ENCODE measurements at places on chromosomes 2 and 18. TPM values are rescaled to one million over a fixed set of nuclear protein-coding genes. Genes with fewer than 3 reads are reported as not detected.

Gene CHMP1B
- total RNA-seq, result 50.4 TPM

GRCh38 chr2:85976106-85976920 is 87.5 kb upstream of the ST3GAL5 start:
- no peak for DNase-seq

- no peak for DNase-seq
These were observed 38.2 kb downstream of the CUL3 start for GRCh38 chr2:224546926-224547325.

GRCh38 chr2:135255208-135255607 is 203.1 kb downstream of the RAB3GAP1 start:
- no peak for DNase-seq

DNA sequence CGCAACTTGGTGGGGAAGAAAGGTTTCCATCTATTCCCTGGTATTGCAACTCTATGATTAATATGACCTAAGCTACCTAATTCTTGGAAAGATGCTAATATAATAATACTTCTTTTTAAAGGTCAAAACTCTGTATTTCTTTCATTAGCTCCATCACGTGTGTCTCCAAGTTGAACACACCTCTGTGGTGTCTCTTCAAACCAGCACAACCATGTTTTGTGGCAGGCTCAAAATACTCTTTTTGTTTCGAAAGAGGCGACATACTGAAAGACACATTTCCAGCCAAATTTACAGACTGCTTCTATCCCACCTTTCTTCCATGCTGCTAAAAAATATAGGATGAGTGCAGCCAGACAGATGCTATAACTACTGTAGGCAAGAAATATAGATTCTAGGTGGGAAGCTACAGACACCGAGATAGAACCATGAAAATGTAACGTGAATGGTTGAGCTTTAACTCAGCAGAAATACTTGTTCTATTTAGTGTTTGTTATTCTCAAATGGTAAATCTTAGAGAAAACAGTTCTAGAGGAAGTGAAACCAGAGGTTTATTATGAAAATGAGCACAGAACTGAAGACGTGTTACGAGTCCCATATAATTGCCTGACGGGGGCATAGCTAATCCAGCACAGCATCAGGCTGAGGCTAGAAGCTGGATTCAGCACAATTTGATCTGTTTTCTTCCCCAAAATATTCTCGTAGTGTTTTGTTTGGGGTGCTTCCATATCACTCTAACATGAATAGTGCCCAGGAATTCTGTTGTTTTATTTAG is 991.5 kb upstream of the FANCL start:
- DNase-seq, result no peak

Measured in mucosa of gallbladder (tissue), 1 donor.